Osteocyte (in vitro differentiated cells): ENCODE measurements at places on chromosomes 4 and X.

GRCh38 chrX:129694805-129695204 is 40.0 kb upstream of the APLN start:
- peak; percentile 51 for DNase-seq

DNA sequence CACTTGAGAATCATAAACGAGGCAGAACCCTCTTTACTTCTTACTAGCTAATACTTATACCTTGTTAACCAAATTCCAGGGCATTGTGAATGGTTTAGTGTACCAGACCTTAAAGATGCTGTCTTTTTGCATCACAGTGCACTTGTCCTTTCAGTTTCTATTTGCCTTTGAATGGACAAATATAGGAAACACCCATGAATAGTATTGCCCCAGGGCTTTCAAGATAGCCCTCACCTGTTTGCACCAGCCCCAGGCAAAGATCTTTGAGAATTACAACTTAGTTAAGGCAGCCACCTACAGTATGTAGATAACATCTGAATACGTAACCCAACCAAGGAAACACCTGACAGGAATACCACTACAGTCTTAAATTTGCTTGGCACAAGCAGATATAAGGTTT is 60.8 kb upstream of the CT45A1 start:
- DNase-seq: no peak

DNA sequence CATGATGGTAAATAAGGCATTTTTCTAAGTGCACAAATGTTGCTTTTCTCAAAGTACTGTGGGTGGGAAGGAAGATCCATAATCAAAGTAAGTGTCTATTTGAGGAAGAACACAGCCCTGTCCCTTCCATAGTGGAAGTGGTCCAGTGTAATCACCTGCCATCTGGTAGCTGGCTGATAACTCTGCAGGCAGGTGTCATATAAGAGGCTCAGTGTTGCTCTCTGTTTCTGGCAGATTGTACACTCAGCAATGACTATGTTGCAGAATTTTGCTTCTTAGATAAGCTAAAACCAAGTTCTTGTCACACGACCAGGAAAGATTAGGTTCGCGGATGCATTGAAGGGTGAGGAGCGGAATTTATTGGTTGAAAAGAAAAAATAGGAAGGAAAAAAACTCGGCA is 20.9 kb downstream of the SAGE1 start:
- DNase-seq: no peak

DNA sequence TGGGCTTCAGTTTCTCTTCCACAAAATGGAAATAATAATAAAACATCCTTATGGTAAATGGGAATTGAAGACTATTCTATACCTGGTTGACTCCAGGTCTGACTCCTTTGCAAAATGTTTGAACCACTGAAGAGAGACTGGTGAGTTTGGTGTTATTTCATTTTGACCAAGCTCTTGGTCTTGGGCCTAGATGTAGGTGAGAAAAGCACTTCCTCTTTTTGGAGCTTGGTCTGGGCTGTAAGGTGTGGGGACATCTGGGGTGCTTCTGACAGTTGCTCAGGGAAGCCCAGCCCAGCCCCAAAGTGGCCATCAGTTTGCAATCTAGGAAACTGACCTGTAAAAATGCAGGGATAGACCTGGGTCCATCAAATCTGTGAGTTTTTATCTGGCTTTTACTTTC is 26.8 kb upstream of the SOD3 start:
- peak; percentile 11 for DNase-seq

DNA sequence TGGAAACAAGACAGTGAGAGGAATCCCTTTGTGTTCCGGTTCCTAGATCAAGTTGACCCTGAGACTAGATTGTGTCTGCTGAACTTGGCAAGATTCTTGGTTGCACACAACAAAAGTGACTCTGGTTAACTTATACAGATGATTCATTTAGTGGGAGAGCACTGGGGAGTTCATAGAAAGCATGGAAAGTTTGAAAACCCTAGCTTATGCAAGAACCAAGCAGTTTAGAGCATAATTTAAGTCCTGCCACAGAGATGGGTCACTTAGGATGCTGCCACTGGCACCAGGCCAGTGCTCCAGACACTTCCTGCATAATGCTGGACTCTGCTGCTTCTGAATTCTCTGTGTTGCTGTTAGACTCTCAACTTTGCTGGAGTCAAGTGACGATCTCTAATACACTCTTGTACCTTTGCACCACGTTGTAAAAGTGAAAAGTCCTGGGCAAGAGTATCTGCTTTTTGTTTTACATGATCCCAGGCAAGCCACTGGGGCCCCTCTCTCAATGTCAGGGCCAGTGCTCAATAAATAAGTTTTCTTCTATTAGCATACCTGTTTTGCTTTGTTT is 12.7 kb upstream of the DCUN1D4 start:
- no peak for DNase-seq

DNA sequence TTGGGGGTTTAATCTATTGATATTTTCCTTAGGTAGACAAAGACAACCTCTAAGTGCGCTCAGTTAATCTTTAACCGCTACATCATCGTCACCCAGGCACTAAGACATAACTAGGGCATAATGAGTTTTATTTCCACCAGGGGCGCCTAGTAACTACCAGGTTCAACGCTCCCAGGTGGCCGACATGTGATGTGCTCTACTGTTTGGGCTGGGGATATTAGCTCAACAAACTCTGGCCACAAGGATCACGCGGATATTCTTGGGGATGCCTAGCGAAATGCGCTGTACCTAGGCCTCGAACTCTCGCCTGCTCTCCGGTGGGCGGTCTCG is 915 bp upstream of the RAB33B start:
- DNase-seq: no peak

DNA sequence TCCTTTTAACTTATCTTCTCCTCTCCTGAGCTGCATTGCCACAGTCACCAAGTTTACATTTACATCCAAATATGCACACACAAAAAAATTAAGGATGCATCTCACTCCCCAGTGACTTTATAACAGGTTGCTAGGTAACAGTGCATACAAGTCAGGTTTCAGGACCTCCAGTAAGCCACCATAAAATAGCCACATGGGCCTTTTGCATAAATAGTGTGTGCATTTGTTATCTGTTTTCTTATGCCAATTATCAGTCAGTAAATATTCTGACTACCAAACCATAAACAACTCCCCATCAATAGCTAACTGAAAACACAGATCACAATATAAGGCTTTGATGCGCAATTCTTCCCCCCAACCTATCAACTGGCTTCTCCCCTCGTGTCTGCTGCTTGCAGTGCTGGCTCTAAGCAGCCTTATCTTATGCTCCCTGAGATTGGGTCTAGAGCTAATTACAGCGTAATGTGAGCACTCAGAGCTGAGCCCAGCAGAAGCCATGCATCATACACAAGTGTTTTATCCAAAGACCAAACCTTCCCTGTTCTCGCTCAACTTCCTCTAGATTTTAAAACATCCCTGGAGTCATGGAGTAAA is 55.4 kb downstream of the ZNF827 start:
- no peak for DNase-seq

DNA sequence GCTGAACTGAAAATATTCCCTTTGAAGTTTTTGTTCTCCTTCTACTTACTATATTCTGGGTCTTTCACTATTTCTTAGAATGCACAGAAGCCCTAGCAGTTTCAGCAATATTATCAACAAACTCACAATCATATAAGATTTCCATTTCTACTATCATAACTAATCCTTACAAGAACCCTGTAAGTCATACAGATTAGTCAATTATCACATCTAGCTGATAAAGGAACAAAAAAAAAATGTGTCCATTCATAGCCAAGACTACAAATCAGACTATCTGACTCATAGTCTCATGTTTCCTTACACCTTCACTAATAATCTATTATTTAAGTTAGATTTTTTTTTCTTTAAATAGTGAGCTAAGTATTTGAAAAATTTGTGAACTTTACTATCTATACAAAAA is 72.5 kb downstream of the LRBA start:
- DNase-seq: no peak

DNA sequence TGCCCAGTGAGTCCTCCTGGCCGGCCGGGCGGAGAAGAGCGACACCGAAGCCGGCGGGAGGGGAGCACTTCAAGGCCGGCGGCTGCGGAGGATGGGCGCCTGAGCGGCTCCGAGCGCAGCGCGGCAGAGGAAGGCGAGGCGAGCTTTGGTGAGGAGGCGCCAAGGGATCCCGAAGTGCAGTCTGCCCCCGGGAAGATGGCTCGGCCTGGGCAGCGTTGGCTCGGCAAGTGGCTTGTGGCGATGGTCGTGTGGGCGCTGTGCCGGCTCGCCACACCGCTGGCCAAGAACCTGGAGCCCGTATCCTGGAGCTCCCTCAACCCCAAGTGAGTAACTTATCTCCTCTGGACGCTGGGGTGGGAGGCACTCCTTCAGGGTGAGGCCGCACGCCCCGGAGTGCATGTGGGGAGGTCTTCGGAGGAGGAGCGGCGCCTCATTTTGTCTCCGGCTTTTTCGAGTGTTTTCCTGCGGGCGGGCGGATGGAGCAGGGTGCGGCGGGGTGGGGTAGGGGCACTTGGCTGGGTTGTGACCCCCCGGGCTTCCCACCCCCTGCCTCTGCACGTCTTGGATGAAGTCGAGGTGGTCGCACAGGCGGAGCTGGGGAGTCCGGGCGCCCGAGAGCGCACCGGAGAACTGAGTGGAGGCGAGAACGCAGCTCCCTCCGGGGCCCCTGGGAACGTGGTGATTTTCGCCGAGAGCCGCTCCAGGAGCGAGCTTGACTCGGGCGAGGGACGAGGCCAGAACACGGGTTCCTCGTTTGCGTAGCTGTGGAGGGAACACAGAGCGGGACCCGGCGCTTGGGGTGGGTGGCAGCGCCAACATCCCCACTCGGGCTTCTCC is 979 bp downstream of the EFNB1 start:
- DNase-seq: peak; percentile 86

- DNase-seq: no peak
Observed at GRCh38 chr4:98434816-98435215, 173.6 kb downstream of the RAP1GDS1 start.

DNA sequence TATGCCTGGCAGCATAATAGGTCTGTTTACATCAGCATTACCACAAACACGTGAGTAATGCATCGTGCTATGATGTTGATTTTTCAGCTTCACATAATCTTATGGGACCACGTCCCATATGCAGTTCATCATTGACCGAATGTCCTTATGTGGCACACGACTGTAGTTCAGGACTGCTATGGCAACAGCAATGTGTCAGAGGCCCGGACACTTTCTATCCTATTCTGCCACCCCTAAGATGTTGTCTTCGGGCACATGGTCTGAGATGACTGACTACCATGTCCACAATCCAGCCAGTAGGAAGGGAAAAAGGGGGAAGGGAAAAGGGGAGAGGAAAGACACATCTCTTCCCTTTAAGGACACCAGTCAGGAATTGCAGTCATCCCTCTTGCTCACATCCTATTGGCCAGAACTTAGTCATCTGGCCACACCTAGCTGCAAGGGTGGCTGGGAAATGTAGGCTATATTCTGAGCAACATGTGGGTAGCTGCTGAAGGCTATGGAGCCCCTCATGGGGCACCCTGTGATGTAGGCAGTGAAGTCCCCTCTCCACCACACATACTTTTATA is 196.0 kb upstream of the RBPJ start:
- DNase-seq: no peak

DNA sequence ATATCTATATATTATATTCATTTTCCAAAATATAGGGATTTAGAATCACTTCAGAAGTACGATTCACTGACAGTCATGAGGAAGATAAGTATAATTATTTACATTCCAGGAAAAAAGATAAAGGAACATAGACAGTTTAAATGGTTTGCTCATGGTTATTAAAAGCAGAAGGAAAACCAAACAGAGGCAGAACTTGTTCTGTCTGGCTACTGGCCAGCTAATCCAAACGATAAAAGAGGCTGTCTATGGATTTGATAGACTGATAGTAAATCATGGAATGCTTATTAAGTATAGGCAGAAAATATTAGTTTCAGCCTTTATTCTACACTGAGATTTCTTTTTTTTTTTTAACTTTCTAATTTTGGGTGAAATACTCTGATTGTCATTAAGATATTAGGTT is 50.2 kb downstream of the RPGR start:
- no peak for DNase-seq

- peak; percentile 42 for DNase-seq
Observed at GRCh38 chrX:7088968-7089615, 58.4 kb upstream of the STS start.

GRCh38 chrX:4572691-4573090 is 859.2 kb upstream of the PRKX start:
- no peak for DNase-seq

GRCh38 chr4:2073808-2074481 is 14.8 kb downstream of the NAT8L start:
- no peak for DNase-seq

GRCh38 chrX:13253223-13253622 is 66.6 kb downstream of the ATXN3L start:
- DNase-seq: no peak

DNA sequence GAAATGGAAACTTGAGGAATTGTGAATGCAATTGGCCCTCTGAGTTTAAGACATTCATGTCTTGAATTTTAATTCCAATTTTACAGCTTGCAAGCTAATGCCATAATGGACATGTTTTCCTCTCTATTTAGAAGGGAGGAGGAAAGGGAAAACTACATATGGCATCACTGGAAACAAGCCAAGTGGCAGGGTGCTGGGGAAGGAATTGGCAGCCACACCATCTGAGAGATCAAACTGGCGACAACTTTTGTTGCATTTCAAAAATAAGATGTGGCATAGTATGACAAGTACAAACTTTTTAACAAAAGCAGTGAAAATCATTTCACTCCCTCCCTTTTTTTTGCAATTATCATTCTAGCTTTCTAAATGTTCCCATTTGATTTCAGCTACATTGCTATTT is 615.6 kb downstream of the CENPC start:
- DNase-seq: no peak

DNA sequence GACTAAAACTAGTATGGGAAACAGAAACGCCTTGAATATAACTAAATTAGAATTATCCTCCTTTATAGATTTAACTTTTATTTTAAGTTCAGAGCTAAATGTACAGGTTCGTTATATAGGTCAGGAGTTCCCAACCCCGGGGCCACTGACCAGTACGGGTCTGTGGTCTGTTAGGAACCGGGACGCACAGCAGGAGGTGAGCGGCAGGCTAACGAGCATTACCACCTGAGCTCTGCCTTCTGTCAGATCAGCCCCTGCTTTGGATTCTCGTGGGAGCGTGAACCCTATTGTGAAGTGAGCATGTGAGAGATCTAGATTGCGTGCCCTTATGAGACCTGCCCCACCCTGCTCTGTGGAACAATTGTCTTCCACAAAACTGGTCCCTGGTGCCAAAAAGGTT is 51.0 kb downstream of the FAT4 start:
- no peak for DNase-seq

GRCh38 chr4:6938237-6938636 is 28.6 kb downstream of the TBC1D14 start:
- DNase-seq: no peak

DNA sequence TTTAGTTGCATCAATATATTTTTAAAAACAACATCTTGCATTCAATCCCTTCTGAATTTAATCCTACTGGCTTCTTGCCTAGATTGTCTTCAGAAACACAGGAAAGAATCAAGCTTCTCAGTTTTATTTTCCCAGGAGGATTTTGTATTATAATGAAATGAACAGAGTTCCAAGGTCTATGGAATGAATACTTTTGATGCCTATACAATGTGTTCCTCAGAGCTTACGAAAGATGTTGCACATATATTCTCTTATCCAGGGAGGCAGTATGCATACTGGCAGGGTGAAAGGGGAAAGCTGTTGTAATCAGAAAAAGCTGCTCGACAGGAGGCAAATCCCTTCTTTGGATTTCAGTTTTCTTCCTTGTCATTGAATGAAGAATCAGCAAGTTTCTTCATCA is 8.8 kb downstream of the TMPRSS11D start:
- DNase-seq: no peak
